ENCODE measurements at places on chromosomes 6 and 20.

DNA sequence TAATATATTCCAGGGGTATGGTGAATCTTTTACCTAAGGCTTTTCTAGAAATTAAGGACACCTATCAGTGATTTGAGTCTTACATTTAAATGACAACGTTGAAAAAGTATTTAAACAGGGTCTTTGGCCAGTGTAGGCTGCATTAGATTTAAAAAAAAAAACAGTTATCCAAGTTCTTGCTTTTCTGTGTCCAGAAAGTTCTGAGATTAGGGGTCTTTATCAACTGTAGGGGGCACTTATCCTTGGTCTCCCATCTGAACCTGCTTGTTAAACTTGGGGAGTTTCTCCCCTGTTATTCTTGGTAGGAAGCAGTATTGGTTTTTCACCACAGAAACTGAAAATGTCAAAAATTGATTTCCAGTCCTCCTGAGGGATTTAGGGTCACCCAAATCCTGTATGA, 155.9 kb upstream of the ZNF217 start:
- DNase-seq: no peak

DNA sequence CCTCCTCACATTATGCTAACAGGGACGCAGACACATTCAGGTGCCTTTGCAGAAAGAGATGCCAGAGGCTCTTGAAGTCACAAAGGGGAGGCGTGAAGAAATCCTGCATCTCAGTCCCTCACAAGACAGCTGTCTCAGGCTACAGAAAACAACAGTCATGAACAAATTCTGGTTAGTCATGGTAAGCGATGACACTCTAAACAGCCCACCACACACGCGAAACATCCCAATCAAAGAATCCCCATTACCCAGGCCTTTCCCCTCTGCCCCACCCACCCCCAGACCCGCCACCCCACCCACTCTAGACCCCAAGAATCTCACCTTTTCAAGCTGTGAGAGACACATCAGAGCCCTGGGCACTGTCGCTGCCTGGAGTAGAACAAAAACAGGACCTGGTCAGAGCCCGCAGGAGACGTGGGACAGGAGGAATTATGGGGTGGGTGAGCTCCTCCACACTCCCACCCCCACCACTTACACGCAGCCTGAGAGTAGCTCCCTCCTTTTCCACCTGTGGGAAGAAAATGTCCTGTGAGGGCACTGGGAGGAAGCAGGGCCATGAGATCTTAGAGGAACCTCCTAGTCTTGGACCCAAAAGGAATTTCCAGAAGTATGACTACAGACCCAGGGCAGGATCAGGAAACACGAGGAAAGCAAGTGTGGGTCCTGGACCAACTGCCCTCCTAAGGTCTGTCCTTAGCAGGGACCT, 2.7 kb downstream of the HLA-B start:
- no peak for DNase-seq

- DNase-seq: no peak
These were observed 696 bp upstream of the SUPT3H start for GRCh38 chr6:45378334-45378926.

- DNase-seq: no peak
These were observed 134.8 kb upstream of the INSM1 start for GRCh38 chr20:20233041-20233514.

DNA sequence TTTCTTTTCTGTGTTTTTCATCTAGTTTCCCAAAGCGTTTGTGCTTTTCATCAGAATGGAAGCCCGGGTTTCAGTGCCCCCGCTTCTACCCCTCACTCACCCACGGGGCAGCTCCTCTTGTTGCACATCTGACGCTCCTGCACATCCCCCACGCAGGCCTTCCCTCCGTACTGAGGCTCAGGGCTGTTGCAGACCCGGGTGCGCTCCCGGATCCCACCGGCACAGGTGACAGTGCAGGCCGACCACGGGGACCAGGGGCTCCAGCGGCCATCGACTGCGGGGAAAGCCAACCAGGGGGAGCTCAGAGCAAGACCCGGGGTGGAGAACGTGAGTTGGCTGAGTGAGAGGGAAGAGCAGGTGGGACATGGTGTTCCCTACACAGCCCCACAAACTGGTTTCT, 19.0 kb downstream of the THBS2 start:
- peak; percentile 29 for DNase-seq

DNA sequence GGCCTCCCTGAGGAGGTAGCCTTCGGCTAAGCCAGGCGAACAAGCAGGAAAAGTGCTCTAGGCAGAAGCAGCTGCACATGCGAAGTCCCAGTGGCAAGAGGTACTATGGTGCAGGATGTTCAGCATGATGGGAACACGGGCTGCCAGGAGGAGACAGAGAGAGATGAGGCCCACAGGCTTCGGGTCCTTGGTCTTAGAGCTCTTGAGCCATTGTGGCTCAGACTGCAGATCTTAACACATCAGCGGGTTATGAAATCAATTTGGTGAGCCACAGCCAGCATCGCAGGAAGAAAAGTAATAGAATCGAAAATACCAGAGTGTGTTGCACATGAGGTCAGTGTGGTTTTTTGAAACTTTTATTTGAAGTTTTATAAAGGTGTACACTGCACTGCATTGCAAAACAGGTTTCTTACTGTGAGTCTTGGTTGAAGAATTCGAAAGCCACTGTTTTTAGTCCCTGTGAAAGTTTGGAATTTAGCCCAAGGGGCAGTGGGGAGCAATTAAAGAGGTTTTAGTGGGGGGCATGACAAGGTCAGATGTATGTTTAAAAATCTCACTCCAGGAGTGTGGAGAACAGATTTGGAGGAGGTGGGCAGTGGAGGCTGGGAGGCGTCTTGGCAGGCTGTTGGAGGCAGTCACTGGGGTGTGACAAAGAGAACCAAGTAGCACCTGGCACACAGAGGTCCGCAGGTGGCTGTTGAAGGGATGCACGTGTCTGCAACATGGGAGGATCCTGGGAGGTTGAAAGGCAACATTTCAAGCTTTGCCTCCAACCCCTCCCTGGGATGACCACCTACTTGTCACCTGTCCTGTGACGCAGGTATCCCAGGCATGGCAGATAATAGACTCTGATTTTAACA, 69.3 kb downstream of the EYA2 start:
- DNase-seq: no peak

DNA sequence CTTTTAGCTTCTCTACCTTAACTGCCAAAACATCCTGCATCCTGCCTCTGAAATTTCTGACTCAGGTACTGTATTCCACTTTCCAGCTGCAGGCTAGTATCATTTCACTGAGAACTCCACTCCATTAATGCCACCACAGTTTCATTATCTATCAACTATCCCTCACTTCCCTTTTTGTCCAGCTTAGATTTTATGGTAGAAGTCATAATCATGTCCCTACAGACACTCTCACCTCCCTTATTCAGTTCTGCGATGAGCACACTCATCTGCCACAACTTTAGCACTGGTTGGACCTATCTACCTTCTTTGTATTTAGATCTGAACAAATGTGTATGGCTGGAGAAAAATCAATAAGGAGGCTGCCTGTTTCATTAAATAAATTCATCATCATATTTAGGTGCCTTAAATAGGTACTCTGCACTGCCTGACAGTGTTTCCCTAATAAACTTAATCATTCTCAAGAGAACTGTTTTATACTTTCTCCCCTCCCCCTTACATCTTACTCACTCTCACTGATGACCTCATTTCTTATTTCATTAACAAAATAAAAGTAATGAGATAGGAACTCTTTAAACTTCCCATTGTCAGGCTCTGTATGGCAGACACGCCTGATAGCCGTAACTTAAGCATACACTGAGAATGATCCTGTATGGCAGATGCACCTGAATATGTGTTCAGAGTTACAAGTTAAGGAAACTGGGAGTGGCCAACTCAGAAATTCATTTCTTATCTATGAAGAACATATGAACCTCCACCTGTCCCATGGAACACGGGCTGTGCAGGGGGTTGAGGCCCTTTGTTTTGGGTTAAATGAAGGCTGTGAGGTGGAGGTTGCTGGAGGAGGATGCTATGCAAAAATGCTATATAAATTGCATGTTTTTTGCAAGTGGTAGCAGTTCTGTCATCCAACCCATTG, 95.3 kb upstream of the MAN1A1 start:
- DNase-seq: no peak

GRCh38 chr6:107398001-107398400, 61.4 kb downstream of the PDSS2 start:
- DNase-seq: no peak

GRCh38 chr20:53205046-53205445, 232.9 kb downstream of the TSHZ2 start:
- DNase-seq: no peak

GRCh38 chr6:42281570-42281969, 63.9 kb upstream of the MRPS10 start:
- DNase-seq: no peak

DNA sequence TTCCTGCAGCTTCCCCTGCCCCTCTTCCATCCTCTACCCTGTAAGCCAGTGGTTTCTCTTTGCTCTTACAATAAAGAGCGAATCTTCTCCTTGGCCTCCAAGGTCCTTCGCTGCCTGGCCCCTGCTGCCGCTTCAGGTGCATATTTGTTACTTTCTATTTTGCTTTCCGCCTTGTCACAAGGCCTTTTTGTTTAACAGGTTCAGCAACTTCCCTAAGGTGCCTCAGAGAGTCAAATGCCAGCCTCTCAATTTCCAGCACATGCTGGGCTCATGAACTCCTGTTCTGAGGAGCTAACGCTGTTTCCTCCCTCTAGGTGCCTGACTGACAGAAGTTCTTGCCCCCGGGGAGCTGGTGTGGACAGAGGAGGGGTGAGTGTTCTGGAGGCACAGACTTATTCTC, 42.4 kb upstream of the EPB41L1 start:
- DNase-seq: no peak

GRCh38 chr6:16274885-16275589, 36.6 kb downstream of the GMPR start:
- no peak for DNase-seq

GRCh38 chr6:34066772-34067770, 78.8 kb downstream of the GRM4 start:
- DNase-seq: no peak

GRCh38 chr6:166572370-166573261, 13.9 kb downstream of the RAMACL start:
- DNase-seq: peak; percentile 42

GRCh38 chr6:108561742-108562502, 1.2 kb downstream of the FOXO3 start:
- peak; percentile 50 for DNase-seq

DNA sequence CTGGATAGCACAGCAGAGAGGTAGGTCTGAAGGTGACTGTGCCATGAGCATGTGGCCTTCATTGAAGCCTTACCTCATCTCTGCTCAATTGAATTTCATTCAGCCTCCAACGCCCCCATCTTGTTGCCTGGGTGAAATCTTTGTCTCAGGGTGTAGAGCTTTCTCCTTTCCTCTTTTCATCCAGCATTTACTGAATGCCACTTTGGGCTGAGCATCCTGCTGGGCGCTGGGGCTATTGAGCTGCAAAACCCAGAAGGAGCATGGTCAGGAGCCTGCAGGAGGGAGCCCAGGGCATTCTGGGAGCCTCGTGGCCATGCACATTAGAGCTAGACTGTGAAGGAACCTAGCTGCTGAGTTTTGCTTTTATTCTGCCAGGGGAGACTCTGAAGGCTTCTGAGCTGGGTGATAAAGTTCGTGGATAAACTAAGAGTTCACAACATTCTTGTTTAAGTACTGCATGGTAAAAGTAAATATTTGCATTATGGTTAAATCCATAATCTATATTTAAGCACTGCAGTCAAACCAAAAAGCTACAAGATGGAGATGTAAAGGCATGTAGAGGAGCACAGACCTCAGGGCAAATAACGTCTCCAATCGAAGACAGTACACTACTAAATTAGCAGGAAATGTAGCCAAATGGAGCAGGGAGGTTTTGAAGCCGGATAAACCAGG, 13.2 kb upstream of the ASXL1 start:
- DNase-seq: no peak

DNA sequence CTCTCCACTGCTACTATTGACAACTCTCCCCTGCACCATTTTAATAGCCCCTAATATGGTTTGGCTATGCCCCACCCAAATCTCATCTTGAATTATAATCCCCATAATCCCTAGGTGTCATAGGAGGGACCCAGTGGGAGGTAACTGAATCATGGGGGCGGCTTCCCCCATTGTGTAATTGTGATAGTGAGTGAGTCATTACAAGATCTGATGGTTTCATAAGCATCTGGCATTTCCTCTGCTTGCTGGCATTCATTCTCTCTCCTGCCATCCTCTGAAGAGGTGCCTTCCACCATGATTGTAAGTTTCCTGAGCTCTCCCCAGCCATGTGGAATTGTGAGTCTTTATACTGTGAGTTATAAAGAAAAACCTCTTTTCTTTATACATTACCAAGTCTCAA, 74.1 kb upstream of the TCF21 start:
- no peak for DNase-seq

DNA sequence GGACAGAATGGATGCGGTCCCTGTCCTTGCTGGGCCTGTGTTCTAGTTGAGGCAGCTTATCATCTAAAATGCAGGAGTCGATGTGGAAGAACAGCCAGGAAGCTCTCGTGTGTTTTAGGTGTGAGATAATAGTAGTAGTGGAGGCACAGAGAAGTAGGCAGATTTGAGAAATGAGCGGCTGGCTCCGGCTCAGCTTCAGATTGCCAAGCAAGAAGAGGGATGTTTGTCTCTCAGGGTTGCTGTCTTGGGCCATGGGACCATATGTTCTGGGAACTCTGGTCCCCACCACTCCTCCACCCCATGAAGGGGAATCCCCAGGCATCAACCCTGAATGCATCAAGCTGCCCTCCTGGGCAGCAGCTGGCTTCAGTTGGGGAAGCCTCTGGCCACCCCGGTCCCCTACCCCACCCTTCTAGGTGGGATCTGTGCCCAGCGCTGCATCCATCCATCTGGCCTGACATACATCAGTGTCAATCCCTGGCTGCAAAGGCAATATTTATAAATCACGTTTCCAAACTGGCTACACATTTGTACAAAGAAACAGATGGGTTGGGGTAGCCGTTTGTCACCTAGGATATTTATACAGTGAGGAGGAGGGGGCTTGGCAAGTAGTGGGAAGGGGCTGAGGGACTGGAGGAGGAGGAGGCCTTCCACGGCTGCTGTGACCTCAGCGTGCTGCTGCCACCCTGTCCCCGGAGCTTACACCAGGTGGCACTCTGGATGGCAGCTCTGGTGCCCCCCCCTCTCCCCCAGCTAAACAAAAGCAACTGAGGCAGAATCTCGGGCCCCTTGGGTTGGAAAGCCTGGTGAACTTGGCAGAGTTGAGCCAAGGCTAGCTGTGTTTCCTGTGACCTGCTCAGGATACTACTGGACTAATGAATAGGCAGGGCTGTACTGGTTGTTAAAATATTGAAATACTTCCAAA, 64.4 kb downstream of the CD40 start:
- no peak for DNase-seq
